ENCODE measurements at places on chromosomes 16 and 17.
A peak's percentile ranks its signal among the peaks of the same experiment; 100 is the strongest.

GRCh38 chr16:20774703-20775362 lies 11.0 kb downstream of the ACSM3 start:
- DNase-seq, result peak; percentile 30

DNA sequence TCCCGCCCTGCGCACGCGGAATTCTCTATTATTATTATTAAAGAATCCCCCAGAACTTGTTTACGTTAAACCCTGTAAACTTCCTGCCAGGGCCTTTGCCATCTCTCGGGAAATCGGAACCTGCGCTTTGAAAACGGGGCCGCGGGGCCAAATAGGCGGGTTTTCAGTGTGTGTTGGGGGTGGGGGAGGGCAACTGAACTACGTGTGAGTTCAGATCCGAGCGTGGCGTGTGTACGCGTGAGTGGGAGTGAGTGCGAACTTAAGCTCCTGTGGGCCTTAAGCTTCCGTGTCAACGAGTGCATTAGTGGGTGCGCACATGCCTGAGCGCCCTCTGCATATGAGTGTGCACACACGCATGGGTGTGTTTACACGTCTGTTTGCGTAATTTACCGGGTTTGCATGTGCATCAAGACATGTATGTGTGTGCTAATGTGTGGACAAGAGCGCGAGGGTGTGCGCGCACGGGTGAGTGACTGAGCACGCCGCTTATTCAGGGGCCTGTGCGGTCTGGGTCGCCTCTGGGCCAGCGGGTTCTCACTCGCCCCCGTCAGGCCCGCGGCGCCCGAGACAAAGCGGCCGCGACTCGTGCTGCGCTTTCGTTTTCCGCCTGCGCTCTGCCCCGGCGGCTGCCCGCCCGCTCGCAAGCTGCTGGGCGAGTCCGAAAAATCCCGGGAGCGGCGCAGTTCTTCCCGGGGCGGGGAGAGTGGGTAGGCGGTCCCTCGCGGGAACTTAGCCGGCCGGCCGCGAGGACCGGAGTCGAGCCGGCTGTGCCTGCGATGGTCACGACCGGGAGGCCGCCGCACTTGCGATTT lies 1.2 kb upstream of the FOXF1 start:
- no peak for DNase-seq

DNA sequence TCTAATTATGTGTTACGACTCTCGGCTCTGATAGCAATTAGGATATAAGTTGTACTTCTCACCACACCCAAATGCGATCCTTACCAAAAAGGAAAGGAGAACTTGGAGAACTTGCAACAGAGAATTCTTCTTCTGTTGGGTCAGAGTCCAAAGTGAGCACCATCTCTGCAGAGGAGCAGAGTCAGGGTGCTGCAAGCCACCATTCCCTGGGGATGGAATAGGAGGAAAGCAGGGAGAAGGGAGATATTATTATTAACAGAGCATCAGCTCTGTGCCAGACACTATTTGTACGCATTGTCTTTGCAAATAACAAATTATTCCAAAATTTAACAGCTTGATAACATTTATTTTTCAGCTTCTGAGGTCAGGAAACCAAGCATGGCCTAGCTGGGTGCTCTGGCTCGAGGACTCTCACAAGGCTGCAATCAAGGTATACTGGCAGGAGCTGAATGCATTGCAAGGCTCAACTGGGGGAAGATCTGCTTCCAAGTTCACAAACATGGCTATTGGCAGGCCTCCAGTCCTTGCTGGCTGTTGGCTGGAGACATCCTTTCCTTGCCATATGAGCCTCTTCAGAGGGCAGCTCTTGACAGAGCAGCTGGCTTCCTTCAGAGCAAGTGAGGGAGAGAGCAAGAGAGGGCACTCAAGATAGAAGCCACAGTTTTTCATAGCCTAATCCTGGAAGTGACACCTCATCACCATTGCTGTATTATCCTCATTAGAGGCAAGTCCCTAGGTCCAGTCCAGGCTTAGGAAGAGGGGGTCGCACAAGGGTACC lies 296.2 kb upstream of the CDH5 start:
- no peak for DNase-seq

GRCh38 chr17:70916469-70916868 lies 747.1 kb downstream of the KCNJ2 start:
- DNase-seq, result no peak

DNA sequence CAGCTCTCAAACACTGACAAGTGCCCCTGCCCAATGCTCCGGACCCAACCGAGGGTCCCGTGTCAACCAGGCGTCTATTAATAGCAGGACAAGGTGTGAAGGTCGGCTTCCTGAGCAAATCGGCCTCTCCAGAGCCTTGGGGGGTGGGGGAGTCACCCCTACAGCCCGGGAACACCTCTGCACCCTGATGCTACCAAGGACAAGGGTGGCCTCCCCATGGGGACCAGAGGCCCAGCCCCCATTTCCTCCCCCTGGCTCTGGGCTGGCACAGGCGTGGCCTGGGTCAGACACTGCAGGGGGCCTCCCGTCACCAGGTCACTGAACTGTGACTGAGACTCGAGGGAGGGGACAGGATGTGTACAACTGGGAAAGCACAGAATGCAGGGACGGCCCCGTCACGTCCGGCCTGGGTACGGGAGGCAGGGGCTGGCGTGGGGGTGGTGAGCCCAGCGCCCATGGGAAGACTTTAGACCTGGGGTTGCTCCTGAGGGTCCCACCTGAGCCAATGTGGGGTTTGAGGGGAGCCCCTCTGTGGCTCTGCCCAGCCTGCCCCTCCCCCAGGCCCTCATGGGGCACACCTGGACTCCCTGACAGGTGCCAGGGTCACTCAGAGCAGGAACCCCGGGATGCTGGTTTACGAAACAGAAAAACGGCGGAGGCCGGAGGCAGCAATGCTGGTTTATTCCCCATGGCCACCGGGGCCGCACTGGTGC lies 579 bp upstream of the CYBA start:
- peak; percentile 55 for DNase-seq

Data from stimulated activated CD8-positive, alpha-beta memory T cell treated with anti-CD3 and anti-CD28 coated beads, Interleukin-7, amount 100 ng/mL, for 24 hours (primary cell).